NCI-H1092 (cell line): ENCODE measurements at places on chromosomes 11 and 22.

DNA sequence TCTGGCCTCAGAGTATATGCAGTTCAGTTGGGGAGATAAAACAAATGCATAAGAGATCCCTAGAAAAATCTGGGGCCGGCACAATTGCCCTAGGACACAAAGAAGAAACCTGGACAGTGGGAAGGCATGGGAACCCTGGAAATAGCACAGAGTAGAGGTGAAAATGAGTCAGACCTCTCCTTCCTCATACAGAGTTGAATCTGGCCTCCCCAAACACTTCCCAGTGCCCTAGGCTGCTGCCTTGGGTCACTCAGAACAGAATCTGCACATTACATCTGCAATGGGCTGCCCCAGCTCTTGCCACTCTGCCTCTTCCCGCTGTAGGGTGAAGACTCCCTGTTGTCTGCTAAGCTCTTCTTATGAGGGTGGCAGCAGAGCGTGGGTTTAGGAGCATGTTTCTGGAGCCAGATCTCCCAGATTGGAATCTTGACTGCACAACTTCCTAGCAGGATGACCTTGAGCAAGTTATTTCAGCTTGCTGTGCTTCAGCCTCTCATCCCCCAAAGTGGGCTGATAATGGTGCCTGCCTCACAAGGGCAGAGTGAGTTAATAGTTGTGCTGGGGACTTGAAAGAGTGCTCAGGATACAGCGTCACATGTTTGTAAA, 47.1 kb upstream of the NECTIN1 start:
- DNase-seq = no peak

DNA sequence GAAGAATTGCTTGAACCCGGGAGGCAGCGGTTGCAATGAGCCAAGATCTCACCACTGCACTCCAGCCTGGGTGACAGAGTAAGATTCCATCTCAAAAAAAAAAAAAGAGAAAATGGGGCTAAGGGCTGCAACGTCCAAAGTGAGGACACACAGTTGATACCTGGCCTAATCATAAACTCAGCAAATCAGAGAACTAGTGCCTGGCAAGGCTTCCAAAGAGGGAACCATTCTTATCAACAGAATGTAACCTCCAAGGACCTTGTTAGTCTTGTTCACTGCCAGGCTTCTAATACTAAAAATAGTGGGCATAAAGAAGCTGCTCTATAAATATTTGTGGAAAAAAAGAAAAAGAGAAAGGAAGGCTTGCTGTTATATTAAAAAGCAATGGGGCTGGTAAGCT, 42.3 kb downstream of the FAM168A start:
- no peak for DNase-seq

DNA sequence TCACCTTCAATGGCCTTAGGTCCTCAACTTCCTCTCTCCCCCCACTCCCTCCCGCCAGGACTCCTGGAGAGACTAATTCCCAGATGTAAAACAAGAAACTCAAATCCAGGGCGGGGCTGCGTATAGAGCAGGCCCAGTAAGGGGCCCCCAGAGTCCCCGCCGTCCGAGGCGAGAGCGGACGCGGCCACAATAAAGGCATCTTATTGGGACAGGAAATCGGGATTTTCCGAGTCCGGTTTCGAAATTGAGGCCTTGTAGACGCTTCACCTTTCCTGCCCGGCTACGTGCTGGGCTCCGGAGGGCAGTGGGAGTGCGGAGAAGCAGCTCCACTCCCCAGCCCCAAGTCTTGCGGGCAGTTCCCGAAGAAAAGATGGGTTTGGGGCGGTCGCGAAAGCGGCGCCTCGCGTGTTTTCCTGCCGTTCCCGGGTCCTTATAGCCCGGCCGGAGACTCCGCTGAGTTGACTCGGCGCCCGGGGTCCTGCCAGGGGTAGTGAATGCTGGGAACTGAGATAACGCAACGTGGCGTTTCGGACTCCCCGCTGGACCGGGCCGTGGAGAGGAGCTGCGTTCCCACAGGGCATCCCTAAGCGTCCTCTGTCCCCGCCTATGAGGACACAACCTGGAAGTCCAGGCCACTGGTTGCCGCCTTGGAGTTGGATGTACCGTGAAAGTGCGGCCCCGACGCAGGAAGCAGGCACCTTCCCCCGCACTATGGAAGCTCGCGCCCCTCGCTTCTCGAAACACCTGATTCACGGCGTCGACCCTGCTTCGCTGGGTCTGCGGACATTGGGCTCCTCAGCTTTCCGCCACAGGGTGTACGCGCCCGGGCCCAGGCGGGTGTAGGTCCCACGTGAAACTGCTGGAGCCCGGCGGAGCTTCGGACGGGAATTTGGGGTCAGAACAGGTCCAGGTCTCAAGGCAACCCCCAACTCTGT, 4.8 kb upstream of the CHRM1 start:
- no peak for DNase-seq

GRCh38 chr11:103601225-103601846, 435.1 kb upstream of the DDI1 start:
- peak; percentile 18 for DNase-seq

GRCh38 chr11:67382276-67383136, 9.1 kb upstream of the CLCF1 start:
- DNase-seq = peak; percentile 67

DNA sequence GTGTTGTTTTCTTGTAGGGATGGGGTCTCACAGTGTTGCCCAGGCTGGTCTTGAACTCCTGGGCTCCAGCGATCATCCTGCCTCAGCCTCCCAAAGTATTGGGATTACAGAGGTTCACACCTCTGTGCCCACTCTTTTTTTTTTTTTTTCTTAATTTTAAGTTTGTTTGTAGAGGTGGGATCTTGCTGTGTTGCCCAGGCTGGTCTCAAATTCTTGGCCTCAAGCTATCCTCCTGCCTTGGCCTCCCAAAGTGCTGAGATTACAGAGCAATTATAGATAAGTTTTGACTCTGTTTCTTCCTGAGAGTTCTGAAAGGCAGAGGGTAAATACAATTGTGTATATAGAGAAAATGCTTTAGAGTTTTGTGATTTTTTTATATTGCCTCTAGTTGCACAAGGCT, 160.4 kb downstream of the TEAD1 start:
- no peak for DNase-seq
